Activated CD4-positive, alpha-beta memory T cell treated with anti-CD3 and anti-CD28 coated beads for 36 hours (primary cell): ENCODE measurements at places on chromosomes 4 and X. TPM values are rescaled to one million over a fixed set of nuclear protein-coding genes. Genes with fewer than 3 reads are reported as not detected.
A peak's percentile ranks its signal among the peaks of the same experiment; 100 is the strongest.

DNA sequence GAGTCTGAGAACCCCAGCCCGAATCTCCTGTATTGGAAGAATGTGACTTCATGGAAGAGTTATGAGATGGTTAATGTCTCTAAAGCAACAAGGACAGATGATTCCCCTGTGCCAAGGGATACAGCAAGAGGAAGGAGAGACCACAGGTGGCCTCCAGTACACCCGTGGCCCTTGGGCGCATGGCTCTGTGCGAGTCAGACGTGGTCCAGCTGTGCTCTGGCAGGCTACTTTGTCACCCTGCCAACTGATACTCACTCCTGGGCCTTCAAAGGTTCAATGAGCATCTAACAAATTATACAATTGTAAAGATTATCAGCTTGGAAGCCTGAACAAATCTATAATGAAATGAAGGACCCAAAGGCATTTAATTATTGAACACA, 71.7 kb downstream of the NYX start:
- DNase-seq, result no peak

DNA sequence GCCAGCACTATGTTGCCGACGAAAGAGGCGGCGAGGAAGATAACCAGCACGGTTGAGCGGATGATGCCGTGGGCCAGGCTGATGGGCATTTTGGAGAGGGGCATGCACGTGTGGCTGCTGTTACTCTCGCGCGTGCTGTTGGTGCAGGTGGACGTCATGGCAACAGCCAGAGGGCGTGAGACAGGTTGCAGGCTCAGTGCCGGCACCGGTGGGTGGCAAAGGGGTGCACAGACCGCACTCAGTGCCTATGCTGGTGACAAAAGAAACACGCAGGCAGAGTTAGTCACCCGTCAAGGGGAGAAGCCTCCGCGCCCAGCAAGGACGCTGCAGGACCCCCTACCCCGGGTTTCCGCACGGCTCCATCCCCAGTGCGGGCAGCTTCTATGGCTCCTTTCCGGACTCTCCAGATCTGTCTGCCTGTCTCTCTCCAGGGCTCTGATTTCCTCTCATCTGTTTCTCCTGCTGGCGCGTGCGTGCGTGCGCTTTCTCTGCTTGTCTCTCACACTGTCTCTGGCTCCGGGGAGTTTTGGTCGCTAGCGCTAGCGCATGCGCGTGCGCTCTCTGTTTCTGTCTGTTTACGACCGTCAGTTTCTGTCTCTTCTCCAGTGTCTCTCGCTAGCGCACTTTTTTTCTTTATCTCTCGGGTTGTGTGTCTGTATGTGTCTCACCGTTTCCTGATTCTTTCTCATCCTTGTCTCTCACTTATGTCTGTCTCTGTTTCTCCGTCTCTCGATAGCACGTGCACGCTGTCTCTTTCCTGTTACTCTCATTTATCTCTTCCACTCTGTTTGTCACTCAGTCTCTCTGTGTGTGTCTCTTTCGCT, 2.1 kb downstream of the GPR101 start:
- peak; percentile 61 for DNase-seq

DNA sequence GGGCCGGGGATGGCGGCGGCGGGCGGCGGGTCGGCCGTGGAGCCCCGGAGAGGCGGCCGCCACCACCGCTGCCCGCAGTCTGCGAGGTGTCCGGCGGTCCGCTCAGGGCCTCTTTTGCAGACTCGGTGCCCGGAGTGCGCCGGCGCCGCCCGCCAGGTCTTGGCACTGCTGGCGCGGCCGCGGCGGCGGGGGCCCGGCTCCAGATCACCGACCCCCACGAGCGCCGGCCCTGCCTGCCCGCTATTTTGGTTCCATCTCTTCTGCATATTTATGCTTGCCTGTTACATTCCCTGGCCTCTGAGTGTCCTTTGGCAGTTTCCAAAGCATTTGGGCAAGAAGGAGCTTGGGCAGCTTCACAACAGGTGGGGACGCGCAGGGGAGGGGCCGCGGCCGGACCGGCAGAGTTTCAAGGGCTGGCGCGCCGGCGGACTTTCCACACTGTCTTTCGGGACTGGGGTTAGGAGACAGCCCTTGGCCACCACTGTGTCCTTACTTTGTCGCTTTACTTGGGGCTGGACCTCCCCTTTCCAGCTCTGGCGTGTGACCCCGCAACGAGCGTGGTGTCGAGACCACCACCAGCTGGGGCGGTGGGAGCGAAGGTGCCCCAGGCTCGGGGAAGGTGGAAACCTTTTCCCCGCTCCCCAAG, 668 bp upstream of the TAPT1 start:
- DNase-seq, result peak; percentile 48

SPANXB1 gene
- not detected for total RNA-seq

PABPC5 gene
- not detected for total RNA-seq

GPRIN3 gene
- 20.0 TPM for total RNA-seq

H2BW2 gene
- not detected for total RNA-seq

DNA sequence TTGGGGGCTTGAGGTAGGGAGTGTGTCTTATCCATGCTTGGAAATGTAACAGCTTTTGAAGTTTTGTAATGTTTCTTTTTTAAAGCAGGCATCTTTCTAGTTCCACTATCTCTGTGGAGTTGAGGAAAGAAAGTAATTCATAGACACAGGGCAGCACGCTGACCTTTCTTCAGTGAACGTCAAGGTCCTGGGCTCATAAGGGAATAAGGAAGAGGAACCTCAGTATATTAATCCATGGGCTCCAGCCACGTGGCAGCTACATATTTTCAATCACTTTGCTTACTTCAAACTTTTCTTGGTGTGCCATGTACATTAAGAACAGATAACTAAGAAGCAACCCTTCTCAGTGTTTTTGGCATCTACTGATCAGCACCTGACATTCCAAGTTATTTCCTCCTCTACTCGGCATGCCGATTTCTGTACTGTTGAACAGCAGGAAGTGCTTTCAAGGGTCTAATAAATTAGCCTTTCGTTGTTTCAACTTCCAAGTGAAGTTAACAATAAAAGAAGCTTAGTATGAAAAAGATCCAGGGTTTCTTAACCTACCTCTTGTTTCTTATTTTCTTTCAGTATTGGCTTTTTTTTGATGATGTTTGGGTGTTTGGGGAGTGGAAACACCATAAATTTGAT, 88.2 kb downstream of the SORBS2 start:
- no peak for DNase-seq

GRCh38 chr4:8457646-8458252, 17.2 kb downstream of the TRMT44 start:
- no peak for DNase-seq

DNA sequence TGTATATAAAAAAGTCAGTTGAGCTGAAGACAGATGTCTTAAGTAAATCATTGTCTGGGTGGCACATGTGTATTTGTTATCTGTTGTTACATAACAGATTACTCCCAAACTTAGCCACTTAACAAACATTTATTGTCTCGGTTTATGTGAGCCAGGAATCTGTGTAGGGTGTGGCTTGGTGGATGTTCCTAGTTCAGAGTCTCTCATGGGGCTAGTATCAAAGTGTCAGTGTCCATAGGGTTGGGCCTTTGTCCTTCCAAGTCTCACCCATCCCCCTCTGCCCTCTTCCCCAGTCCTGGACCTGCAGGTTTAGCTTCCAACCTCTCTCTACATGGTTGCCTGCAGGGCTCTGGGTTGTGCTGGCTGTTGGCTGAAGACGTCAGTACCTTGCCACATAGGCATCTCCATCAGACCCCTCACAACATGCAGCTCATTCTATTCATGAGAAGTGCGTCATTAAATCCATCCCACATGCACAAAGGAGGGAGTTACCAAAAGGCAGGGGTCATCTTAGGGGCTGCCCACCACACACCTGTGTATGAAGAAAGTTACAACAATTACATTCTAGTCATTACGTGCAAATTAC, 127.5 kb downstream of the HS3ST1 start:
- no peak for DNase-seq

DNA sequence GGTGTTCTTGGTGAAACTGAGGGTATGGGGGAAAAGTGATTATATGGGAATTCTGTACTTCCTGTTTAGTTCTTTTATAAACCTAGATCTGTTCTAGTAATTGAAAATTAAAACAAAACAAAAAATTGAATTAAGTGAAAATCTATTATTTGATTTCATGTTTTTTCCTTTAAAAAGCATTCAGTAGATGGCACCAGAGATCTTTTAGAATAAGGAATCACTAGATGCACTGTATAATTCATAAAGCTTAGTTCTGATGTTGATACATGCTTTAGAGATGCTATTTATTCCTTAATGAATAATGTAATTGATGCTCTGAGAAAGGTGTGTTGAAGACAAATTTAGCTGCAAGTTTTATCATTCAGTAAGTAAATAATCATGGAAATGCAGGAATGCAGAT, 87.3 kb downstream of the LCORL start:
- DNase-seq, result no peak

HELQ gene
- total RNA-seq, result 13.3 TPM

GRCh38 chr4:74623041-74623440, 171.3 kb downstream of the BTC start:
- no peak for DNase-seq

NUDT6 gene
- total RNA-seq, result 5.1 TPM

- DNase-seq, result no peak
Measured at GRCh38 chr4:5018603-5019002, 655 bp downstream of the CYTL1 start.

VCX3A gene
- total RNA-seq, result not detected

FGFBP1 gene
- not detected for total RNA-seq

DNA sequence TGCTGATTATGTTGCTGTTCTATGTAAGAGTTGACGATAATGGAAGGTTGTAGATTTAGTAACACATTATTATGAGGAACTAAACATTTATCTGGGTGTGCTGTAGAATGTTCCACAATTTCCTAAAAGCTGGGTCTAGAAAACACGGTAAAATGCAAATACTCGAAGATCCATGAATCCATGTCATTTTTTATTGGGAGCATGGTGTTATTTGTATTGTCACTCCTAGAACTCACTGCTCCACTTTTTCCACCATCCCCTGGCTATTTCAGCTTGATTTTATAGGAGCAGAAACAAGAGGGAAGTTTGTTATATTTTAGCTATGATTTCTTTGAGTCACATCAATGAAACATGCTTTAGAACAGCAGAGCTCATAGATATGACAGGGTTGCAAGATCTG, 155.0 kb upstream of the ANK2 start:
- no peak for DNase-seq

ALB gene
- total RNA-seq, result not detected

TMPRSS11B gene
- total RNA-seq, result not detected

- no peak for DNase-seq
Measured at GRCh38 chr4:4677556-4678522, 136.0 kb upstream of the STX18 start.

NXF2B gene
- total RNA-seq, result not detected
